ENCODE measurements at places on chromosomes 7 and 10.

GRCh38 chr10:45558425-45558824 is 114.1 kb downstream of the ZFAND4 start:
- DNase-seq = no peak

DNA sequence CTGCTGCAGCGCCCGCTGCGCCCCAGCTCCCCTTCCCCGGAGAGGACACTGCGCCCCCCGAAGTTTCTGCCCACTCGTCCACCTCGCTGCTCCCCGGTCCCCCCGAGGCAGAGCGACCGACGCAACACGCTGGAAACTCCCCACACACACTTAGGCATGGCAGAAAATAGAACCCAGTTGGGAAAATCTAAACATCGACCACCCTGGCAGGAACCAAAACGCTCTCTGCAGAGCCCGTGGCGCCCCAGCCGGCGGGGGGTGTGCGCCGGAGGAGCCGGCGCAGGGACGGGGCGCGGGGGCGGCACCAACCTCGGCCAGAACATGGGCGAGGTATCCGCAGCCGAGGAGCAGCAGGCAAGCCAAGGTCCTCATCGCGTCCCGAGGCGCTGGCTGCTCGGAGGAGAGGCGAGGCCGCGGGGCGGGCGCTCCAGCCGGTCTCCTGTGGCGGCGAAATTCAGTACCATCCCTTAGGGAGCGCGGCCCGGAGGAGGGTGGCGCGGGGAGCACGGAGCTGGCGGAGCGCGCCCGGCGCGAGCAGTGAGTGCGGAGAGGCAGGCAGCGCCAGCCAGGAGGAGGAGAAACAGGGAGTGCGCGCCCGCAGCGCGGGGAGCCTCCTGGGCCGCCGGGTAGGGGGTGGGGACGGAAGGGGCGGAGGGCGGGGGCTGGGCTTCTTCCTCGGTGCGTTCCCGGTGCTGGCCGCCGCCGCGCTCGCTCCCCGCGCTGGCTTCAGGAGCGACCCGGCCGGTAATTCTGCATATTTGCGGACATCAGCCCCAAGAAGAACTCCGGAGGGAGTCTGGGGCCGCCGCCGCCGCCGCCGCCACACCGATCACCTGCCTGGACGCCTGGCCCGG is 789 bp downstream of the PDGFA start:
- peak; percentile 60 for DNase-seq

DNA sequence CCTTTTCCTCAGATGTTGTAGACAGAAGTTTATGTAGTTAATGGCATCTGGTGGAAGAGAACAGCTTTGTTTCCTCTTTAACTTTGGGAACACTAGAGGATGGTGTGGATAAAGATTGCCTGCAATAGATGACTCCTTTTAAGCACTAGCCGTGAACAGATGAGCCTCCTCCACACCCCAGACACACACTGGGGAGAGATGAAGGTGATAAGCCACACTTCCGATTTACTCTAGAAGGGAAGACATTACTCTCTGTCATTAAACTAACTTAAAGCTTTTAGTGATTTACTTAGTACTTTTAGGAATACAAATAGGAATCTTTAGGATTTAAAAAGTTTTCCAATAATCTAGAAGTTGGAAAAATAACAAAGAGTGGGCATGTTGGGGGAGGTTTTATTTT is 6.8 kb downstream of the HSPA14 start:
- no peak for DNase-seq

DNA sequence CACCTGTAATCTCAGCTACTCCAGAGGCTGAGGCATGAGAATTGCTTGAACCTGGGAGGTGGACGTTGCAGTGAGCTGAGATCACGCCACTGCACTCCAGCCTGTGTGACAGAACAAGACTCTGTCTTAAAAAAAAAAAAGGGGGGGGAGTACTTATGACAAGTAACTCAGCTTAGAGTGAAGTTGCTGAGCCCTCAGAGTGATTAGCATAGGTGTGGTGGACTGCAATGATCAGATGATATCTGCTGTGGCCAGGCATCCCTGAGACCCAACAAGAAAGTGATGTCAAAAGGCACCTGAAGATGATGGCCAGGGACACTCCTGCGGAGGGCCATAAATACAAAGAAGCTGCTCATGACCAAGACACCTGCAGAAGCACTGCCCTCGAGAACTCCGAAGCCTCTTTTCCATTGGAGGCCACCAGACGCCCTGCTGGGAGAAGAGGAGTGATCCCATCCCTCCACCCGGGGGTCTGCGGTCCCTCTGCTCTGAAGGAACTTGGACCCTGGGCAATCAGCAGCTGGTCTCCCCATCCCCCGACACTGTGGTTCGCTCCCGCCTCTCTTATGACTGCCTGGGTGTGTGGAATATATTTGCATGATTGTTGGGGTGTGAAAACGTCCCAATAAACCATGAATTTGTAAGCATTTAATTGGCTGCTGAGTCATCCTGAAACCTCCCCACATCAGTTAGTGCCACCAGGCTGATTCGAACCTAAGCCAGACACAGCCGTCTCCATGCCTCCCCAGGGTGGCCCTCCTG is 46.0 kb downstream of the RASGEF1A start:
- DNase-seq = no peak

- no peak for DNase-seq
Observed at GRCh38 chr7:131933751-131934289, 377.4 kb upstream of the PODXL start.

- no peak for DNase-seq
Observed at GRCh38 chr7:20602306-20602705, 13.2 kb upstream of the ABCB5 start.

DNA sequence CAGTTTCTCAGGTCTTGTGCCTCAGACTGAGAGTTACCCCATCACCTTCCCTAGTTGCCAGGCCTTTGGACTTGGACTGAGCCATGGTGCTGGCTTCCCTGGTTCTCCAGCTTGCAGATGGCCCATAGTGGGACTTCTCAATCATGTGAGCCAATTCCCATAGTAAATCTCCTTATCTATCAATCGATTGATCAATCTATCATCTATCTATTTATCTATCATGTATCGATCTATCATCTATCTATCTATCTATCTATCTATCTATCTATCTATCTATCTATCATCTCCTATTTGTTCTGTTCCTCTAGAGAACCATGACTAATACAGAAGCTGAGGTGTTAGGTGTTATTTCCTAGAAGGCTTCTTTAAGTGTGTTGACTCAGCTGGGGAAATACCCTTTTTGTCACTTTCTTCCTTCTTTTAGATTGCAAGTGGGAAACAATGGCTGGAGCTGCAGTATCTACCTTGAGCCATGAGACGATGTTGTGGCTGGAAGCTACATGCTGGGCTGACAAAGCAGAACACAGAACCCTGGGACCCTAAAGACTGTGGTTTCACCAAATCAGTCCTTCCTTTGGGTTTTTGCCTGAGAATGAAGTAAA is 234.7 kb upstream of the GLI3 start:
- DNase-seq = no peak

- DNase-seq = no peak
Observed at GRCh38 chr7:16492513-16493062, 27.1 kb upstream of the SOSTDC1 start.
